Thymus (tissue), 14 donors: ENCODE measurements at places on chromosomes 5 and 9. TPM values are rescaled to one million over a fixed set of nuclear protein-coding genes. Genes with fewer than 3 reads are reported as not detected.

GRCh38 chr5:178209334-178210072 lies 5.2 kb downstream of the HNRNPAB start:
- H3K4me3 ChIP-seq = no peak overlapping the region
- no peak overlapping the region for H3K27ac ChIP-seq
- H3K4me1 ChIP-seq = peaks cover 18% of the 10 kb centered on the region
- DNase-seq = no peak
- no peaks in the 10 kb centered on the region for H3K27me3 ChIP-seq

DNA sequence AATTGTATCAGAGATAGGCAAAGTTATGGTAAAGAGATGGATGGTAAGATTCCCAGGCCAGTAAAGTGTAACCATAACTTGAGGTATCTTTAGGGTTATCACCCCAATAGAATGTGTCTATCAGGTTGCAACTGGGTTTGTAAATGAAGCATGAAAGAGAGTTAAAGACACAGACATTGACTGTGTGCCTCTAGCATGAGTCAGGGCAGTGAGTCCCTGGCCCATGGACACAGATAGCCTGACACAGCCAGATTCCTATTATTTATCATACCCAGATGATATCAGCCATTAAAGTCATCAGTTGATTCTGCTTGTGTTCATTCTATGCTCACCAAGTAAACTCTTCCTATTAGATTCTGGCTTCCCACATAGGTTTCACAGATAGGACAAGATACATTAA lies 33.5 kb upstream of the SNAPC3 start:
- DNase-seq = no peak
- H3K27ac ChIP-seq = no peak overlapping the region
- no peak overlapping the region for H3K4me3 ChIP-seq
- H3K4me1 ChIP-seq = no peaks in the 10 kb centered on the region
- no peaks in the 10 kb centered on the region for H3K36me3 ChIP-seq

- no peak overlapping the region for H3K4me3 ChIP-seq
- no peaks in the 10 kb centered on the region for H3K27me3 ChIP-seq
- no peaks in the 10 kb centered on the region for H3K4me1 ChIP-seq
- no peaks in the 10 kb centered on the region for H3K36me3 ChIP-seq
- H3K27ac ChIP-seq = no peak overlapping the region
Observed at GRCh38 chr5:27336817-27337216, 298.4 kb upstream of the CDH9 start.

DNA sequence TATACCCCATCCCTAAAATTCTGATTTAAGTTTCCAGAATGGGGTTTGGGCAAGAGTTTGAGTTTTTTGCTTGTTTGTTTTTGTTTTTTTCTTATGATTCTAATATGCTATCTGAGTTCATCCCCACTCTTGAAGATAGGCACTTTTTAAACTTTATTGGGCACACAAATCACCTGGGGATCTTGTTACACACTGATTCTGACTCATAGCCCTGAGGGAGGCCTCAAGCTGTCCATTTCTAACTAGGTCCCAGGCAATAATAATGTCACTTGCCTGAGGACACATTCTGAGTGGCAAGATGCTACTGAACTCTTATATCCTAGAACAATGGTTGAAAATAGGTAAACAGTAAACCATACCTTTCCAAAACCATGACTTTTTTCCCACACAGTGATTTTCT lies 22.8 kb upstream of the ABLIM3 start:
- no peaks in the 10 kb centered on the region for H3K4me1 ChIP-seq
- no peak for DNase-seq
- H3K27me3 ChIP-seq = peaks cover 3% of the 10 kb centered on the region
- no peaks in the 10 kb centered on the region for H3K36me3 ChIP-seq
- no peak overlapping the region for H3K4me3 ChIP-seq
- H3K27ac ChIP-seq = no peak overlapping the region

The OR13D1 gene
- total RNA-seq = not detected

- H3K4me3 ChIP-seq = peak overlapping the region; percentile 6
- no peak overlapping the region for H3K27ac ChIP-seq
- no peak for DNase-seq
Observed at GRCh38 chr5:73233461-73234203, 60.6 kb downstream of the TMEM174 start.

GRCh38 chr5:107807431-107807830 lies 136.7 kb upstream of the EFNA5 start:
- no peak overlapping the region for H3K27ac ChIP-seq
- H3K4me3 ChIP-seq = no peak overlapping the region
- no peak for DNase-seq
- H3K4me1 ChIP-seq = no peaks in the 10 kb centered on the region
- no peaks in the 10 kb centered on the region for H3K36me3 ChIP-seq

DNA sequence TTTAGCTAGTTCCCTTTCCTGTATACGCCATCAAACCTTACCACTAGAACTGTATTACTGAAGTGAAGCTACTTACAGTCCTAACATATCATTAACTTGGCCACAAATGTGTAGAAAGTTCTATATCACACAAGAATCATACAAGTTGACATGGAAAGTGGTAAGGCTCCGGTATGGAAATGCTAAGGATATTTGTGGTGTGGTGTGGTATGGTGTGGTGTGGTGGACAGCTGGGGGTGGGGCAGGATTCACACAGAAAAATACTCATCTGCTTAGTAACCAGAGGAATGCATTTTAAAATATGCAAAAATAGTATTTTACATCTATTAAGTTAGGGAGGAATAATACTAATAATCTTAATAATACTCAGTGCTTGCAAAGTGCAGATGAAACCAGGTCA lies 69.4 kb downstream of the TRPC7 start:
- no peaks in the 10 kb centered on the region for H3K27me3 ChIP-seq
- H3K27ac ChIP-seq = no peak overlapping the region
- H3K36me3 ChIP-seq = no peaks in the 10 kb centered on the region
- no peak for DNase-seq
- H3K4me3 ChIP-seq = no peak overlapping the region

DNA sequence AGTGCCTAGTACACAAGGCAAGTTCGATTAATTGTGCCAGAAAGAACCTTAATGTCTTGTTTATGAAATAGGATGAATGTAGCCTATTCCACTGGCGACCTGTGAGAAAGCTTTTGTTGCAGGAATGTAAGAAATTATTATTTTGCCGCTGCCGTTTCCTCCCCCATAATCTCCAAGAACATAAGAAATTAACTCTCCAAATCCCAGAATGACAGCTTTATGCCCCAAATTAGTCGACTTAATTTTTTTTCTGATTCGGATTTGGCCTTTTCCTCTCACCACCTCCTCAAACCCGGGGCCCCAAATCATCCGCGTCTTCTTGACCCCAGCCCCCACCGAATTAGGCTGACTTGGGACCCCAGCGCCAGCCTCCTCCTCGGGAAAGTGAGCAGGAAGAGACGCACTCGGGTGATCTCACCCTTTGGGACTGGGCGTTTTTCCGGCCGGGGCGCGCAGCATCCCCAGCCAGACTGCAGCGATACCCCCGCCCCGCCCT lies 682 bp upstream of the SPTAN1 start:
- H3K4me3 ChIP-seq = peak overlapping the region; percentile 74
- peak overlapping the region; percentile 93 for H3K27ac ChIP-seq
- H3K27me3 ChIP-seq = no peaks in the 10 kb centered on the region
- no peak for DNase-seq

GRCh38 chr9:133333011-133333410 lies 3.0 kb downstream of the SURF6 start:
- H3K4me3 ChIP-seq = no peak overlapping the region
- peaks cover 39% of the 10 kb centered on the region for H3K36me3 ChIP-seq

DNA sequence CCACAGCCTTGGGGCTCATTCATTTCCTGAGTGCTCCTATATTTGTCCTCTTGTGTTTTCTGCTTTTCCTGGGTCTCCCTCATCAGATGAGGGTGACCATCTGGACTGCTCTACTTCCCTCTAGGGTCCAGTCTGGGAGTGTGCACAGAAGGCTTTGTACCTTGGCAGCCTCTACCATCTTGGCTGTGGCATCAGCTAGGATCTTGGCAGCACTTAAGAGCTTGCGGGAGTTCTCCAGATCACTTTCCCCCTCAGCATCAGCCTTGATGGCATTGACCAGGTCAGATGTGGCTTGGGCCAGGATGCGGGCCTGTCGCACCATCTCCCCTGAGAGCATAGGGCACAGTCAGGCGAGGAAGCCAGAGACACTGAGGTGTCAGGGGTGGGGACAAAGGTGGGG lies 15.8 kb downstream of the TLN1 start:
- no peak overlapping the region for H3K4me3 ChIP-seq
- no peaks in the 10 kb centered on the region for H3K27me3 ChIP-seq
- no peak for DNase-seq
- H3K27ac ChIP-seq = no peak overlapping the region
- H3K4me1 ChIP-seq = no peaks in the 10 kb centered on the region
- H3K36me3 ChIP-seq = peaks cover 93% of the 10 kb centered on the region

DNA sequence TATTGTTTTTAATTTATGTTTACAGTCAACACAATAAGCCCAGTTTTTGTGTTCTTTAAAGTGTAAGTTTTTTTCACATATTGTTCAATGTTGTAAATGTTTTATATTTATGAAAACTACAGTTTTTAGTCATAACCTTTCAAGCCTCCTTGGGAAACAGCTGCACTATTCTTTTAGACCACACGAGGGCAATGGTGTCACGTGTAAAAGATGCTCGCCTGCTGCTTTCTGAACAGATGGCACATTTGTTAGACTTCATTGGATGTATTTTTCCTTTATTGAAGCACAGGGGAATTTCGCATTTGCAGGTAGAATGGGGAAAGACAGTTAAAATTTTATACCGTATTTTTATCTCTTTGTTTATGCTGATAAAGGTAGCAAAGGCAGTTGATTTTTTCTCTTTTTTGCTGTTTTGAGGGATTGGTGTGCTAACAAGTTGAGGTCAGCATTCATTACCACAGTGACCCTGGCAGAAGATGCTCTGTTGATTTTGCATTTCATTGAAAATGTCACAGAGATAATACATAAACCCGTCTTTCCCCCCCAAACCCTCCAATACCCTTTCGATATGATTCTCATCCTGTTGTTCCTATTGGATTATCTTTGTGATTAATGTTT lies 59.0 kb downstream of the MAT2B start:
- H3K36me3 ChIP-seq = no peaks in the 10 kb centered on the region
- peaks cover 40% of the 10 kb centered on the region for H3K27me3 ChIP-seq
- no peak overlapping the region for H3K27ac ChIP-seq
- peak; percentile 9 for DNase-seq
- no peak overlapping the region for H3K4me3 ChIP-seq

The SAXO1 gene
- 0.09 TPM for total RNA-seq

- H3K4me3 ChIP-seq = no peak overlapping the region
- H3K27ac ChIP-seq = no peak overlapping the region
- DNase-seq = no peak
- H3K36me3 ChIP-seq = peaks cover 80% of the 10 kb centered on the region
- no peaks in the 10 kb centered on the region for H3K4me1 ChIP-seq
Observed at GRCh38 chr5:151104795-151105194, 24.0 kb upstream of the TNIP1 start.

DNA sequence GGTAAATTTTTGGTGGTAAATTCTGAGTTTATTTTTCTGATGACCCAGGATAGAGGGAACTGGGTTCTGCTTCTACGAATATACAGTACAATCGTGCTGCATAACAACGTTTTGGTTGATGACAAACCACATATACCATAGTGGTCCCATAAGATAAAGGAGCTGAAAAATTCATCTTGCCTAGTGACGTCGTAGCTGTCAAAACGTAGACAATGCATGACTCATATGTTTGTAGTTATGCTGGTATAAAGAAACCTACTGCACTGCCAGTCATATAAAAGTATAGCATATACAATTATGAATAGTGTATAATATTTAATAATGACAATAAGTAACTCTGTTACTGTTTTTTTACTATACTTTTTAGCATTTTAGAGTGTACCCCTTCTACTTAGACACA lies 244.0 kb downstream of the GAS1 start:
- H3K4me3 ChIP-seq = no peak overlapping the region
- H3K27me3 ChIP-seq = no peaks in the 10 kb centered on the region
- H3K36me3 ChIP-seq = no peaks in the 10 kb centered on the region
- H3K27ac ChIP-seq = no peak overlapping the region
- DNase-seq = no peak
- H3K4me1 ChIP-seq = no peaks in the 10 kb centered on the region

- H3K27ac ChIP-seq = no peak overlapping the region
- DNase-seq = peak; percentile 37
- peaks cover 2% of the 10 kb centered on the region for H3K4me1 ChIP-seq
- peaks cover 18% of the 10 kb centered on the region for H3K27me3 ChIP-seq
Observed at GRCh38 chr9:125889476-125890419, 142.6 kb downstream of the PBX3 start.

DNA sequence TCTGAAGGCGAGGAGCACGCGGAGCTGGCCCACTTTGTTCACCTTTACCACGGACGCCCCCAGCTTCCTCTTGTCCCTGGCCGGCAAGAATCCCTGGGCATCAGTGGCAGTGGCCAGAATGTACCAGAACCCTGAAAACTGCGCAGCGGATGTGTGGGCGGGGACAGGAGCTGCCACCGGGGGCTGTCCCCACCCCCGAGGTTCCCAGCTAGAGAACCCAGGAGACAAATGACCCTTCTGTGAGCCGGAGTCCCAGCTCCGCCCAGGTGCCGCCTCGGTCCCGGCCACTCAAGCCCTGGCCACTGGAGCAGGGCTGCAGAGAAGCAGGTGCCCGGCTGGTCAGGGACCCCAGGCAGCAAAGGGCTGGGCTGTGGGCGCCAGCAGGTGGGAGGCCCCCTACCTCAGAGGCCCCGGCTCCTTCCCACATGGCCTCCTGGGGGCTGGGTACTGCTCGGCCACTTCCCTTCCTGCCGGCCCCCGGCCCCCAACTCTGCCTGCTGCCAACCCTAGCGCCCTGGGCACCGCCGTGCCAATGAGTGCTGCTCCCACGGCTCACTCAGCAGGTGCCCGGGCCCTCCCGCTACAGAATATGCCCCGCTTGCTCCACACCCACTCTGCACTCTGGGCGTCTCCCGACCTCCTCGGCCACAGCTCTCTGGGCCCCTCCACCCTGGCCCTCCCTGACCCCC lies 713 bp downstream of the LCN10 start:
- no peak overlapping the region for H3K27ac ChIP-seq
- DNase-seq = no peak
- no peaks in the 10 kb centered on the region for H3K36me3 ChIP-seq
- no peak overlapping the region for H3K4me3 ChIP-seq

DNA sequence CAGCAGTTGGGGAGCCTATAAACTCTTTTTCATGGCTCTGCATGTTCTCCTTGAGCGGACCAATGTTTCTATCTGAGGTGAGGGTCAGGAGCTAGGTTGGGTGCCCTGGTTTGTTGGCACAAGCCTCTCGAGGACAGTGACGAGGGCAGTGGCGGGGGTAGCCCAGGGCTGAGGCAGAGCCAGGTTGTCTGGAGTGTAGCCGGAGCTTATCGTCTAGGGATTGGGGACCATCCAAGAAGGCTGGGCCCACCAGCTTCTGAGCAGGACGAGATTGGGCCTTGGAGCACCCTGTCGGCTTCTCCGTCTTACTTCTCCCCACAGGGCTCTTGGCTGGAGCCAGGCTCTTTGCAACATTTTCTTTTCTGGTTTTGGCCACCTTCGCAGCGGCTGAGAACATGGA lies 13.2 kb upstream of the CCL21 start:
- no peak overlapping the region for H3K27ac ChIP-seq
- H3K36me3 ChIP-seq = no peaks in the 10 kb centered on the region
- H3K4me1 ChIP-seq = peaks cover 4% of the 10 kb centered on the region
- H3K27me3 ChIP-seq = no peaks in the 10 kb centered on the region
- no peak for DNase-seq
